H7 (cell line): ENCODE measurements at places on chromosomes 5 and 9.

- no peak for DNase-seq
Observed at GRCh38 chr5:80037366-80037765, 2.2 kb downstream of the THBS4 start.

- DNase-seq: no peak
Observed at GRCh38 chr5:55853818-55854217, 2.7 kb downstream of the IL31RA start.

DNA sequence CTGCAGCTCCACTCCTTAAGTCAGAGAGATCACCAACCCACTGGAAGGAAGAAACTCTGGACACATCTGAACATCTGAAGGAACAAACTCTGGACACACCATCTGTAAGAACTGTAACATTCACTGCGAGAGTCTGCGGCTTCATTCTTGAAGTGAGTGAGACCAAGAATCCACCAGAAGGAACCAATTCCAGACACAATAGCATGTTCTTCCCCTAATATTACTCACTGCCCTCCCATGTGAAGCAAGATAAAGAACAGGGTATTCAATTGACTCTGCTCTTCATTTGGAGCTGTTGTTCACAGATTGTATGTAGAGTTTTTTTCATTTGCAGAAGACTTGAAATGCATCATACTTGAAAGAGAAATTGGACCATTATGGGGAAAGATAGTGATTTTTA lies 10.8 kb downstream of the SAXO1 start:
- DNase-seq: no peak

DNA sequence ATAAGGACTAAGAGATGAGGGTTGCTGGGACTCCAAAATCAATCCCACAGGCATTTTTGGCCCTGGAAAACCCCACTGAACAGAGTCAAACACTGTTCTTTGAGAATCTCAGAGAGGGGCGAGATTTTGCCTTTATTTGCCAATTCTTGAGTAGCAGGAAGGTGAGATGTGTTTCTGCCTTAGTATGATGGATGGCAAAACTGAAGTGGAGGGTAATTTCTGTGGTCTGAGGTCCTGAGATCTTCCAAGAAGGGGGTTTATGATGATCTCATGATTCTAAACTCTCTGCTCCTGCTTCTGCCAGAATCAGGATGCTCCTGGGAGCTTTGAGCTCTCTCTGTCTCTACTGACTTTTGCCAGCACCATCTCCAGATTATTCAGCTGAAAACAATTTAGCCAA lies 174.8 kb upstream of the CLINT1 start:
- DNase-seq: no peak

DNA sequence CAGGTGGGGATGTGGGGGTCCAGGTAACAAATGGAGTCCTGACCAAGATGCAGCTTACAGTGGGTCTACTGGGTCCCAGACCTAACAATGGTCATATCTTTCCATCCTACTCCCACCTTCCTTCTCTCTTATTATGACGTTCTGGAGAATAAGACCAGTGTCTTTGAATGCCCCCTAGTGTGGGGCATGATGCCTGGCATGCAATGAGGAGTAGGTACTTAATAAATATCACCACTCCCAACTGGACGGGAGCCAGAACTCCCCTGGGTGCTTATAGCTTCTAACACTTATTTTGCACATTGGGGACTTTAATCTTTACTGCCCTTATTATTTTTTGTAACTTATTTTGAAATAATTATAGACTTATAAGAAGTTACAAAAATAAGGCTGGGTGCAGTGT lies 98.2 kb downstream of the NDFIP1 start:
- no peak for DNase-seq

GRCh38 chr5:91189480-91190313 lies 193.4 kb downstream of the ARRDC3 start:
- DNase-seq: no peak

DNA sequence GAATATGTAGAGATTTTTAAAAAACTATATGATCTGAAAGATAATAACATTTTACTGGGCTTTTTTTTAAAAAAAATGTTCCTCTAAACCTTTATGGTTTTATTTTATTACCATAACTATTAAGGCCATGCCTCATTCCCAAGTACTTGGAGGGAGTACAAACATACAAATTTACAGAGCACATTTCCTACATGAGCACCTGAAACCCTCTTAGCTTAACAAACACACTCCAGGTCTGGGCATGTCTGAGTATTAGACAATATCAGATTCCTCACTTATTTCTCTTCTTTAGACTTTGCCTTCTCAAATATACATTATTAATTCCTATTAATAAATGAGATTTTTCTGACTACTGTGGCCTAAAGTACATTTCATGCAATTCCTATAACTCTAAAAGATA lies 319.2 kb downstream of the SLCO4C1 start:
- DNase-seq: no peak

- no peak for DNase-seq
Observed at GRCh38 chr5:107359033-107359915, 311.5 kb downstream of the EFNA5 start.

GRCh38 chr9:136143215-136144001 lies 24.7 kb upstream of the TMEM250 start:
- peak; percentile 94 for DNase-seq

- DNase-seq: no peak
Observed at GRCh38 chr9:95642189-95642588, 125.4 kb upstream of the PTCH1 start.

GRCh38 chr5:54315736-54316528 lies 5.6 kb upstream of the ARL15 start:
- DNase-seq: no peak

DNA sequence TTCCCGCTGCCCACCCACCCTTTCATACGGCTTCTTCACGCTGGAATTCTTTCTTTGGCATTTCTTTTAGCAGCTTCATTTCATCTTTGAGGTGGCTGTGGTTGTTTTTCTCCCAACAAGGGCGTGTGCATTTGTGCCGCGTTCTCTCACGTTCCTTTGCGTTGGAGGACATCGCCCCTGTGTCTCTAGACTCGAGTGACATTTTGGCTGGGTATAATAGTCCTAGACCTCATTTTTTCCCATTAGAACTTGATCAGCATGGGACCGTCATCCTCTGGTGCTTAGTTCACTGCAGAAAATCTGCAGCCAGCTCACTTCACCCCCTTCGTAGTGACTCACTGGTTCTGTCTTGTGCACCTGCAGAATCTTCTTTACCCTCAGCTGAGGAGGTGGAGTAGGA lies 29.5 kb downstream of the KCNT1 start:
- DNase-seq: no peak

DNA sequence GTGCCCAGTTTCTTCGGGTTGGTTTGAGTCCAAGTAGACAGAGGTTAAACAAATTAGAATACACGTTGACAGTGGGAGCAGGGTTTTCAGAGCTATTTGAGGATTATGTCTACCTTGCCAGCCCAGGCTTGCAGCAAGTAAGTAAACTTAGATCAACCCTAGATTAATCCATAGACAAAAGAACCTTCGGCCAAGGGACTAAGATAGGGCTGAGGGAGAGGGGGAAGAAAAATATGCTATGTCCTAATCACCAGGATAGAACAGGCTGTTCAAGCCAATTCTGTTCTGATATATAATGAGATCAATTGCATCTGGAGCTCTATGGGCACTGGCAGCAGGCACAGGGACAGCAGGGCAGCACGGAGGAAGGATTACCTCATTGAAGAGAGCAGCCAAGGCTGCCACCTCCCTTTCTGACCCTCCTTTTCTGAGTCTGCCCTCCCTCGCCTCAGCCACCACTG lies 377.7 kb downstream of the PIK3R1 start:
- DNase-seq: no peak

- no peak for DNase-seq
Observed at GRCh38 chr9:36221667-36222066, 30.9 kb downstream of the CLTA start.

GRCh38 chr5:80192507-80193241 lies 63.2 kb downstream of the SERINC5 start:
- DNase-seq: no peak

DNA sequence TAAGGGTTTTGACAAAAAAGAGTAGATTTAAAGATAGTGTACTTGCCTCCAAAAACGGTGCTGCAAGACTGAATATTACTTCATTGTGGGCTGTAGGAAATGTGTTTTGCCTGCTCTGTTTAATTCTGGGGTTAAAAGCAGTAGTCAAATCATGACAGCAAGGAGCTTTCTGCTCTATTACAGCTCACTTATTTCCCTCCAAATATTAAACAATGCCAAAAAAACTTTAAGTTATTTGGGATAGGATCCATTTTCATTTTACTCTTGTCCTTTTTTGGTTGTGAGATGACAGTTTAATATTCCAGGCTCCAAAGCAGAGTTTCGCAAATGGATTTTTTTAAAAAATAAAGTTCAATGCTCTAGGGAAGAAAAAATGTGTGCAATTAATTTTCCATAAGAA lies 340.4 kb upstream of the RGMB start:
- no peak for DNase-seq

- no peak for DNase-seq
Observed at GRCh38 chr9:96056226-96056625, 180.7 kb downstream of the ERCC6L2 start.

- peak; percentile 43 for DNase-seq
Observed at GRCh38 chr5:61817472-61818326, 485.6 kb downstream of the ZSWIM6 start.

GRCh38 chr9:90032296-90033027 lies 427.6 kb downstream of the GADD45G start:
- no peak for DNase-seq

DNA sequence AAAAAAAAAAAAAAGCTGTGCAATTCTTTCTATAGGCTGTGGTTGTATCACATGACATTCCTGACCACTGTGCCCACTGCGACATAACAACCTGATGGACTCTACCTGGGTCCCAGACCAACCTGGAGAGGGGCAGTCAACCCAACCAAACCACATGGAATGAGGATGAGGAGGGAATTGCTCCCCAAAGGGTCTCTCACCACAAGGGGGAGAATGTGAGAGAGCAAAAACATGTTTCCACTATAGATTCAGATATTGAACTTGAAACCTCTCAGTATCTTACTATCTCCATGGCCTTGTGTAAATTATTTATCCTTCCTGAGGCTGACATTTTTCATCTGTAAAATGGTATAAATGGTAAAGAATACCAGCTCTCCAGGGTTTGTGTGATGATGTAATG lies 66.9 kb upstream of the SV2C start:
- peak; percentile 8 for DNase-seq

DNA sequence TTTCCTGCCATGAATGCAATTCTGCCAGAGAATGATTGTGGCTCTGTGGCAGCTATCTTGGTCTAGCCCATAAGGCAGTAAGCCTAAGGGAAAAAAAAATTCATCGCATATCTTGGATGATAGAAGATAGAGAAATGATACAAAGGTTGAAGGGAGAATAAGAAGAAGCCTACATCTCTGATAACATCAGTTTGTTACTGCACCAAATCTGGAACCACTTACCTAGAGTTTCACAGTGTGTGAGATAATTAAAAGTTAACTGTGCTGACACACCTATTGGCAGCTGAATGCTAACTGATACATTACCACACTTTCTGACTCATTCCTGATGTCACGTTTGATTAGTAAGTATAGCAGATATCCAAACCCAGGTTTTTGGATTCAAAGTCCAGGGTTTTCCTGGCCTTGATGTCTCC lies 91.6 kb upstream of the TAF11L2 start:
- DNase-seq: no peak

DNA sequence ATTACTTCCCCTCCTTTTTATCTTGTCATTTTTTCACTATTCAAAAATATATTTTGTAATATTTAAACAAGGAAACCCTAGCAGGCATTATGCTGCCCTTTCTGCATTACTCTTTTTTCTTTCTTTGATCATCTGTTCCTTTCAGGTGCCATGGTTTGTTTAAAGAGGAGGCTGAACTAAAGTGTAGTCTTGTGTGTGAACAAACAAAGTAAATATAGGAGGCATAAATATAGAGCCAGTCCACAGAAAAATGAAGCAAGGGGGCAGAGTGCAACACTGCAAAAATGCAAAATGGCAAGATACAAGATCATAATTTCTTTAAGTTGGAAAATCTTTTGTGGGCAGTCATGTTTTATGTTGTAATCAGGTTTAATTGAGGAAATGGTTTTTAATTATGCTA lies 947.3 kb upstream of the COX7C start:
- DNase-seq: no peak

- no peak for DNase-seq
Observed at GRCh38 chr5:171601266-171601881, 181.9 kb downstream of the FGF18 start.

DNA sequence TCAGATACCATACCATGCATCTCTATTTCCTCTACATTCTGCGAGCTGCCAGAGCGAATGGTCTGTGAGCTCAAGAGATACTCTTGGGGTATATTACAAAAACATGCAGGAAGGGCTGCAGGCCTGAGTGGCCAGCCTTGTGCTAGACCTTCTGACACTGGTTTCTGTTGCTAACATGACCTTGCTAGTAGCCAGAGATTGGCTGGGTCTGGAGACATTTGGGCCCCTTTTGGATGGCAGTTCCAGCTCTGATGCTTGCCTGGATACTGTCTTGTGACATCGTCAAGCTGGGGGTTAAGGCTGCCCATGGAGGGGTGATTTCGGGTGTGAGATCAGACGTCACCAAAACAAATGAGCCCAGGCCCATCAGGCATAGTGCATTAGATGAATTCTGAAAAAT lies 56.1 kb upstream of the FSTL4 start:
- no peak for DNase-seq

DNA sequence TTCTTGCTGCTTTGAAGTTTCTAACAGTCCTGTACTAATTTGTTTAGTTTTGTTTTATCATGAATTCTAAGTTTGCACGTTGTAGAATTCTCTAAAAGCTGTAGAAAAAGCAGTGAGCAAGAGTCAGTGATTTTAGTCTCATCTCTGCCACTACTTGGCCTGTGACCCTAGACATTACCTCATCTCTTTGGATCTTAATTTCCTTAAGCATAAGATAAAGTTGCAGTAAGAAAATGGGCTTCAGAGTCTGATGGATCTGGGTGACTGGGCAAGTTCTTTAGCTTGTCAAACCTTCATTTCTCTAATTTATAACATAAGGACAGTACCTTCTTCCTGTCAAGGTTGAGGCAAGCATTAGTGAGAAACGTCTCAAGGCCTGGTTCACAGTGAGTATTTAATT lies 247.9 kb downstream of the DMRT2 start:
- DNase-seq: no peak

GRCh38 chr9:131238402-131239021 lies 37.8 kb downstream of the FAM78A start:
- DNase-seq: peak; percentile 68

DNA sequence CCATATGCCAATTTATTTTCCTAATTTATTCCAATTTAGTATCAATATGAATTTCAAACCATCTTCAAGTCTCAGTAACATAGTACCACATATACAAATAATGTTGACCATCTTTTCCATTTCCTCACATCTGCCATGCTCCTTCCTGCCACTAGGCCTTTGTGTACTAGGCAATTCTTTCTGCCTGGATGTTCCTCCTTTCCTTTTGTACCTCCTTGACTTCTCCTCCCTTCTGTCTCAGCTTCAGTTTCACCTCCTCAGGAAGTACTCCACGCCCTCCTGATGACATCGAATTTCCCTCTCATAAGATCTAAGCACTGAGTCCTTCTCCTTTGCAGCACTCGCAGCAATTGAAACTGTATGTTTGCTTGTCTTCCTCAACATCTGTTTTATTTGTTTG lies 53.9 kb downstream of the MEF2C start:
- peak; percentile 3 for DNase-seq
